ENCODE measurements at places on chromosomes 12 and 14.

- no peak for DNase-seq
Measured at GRCh38 chr14:92460916-92461579, 52.5 kb upstream of the RIN3 start.

DNA sequence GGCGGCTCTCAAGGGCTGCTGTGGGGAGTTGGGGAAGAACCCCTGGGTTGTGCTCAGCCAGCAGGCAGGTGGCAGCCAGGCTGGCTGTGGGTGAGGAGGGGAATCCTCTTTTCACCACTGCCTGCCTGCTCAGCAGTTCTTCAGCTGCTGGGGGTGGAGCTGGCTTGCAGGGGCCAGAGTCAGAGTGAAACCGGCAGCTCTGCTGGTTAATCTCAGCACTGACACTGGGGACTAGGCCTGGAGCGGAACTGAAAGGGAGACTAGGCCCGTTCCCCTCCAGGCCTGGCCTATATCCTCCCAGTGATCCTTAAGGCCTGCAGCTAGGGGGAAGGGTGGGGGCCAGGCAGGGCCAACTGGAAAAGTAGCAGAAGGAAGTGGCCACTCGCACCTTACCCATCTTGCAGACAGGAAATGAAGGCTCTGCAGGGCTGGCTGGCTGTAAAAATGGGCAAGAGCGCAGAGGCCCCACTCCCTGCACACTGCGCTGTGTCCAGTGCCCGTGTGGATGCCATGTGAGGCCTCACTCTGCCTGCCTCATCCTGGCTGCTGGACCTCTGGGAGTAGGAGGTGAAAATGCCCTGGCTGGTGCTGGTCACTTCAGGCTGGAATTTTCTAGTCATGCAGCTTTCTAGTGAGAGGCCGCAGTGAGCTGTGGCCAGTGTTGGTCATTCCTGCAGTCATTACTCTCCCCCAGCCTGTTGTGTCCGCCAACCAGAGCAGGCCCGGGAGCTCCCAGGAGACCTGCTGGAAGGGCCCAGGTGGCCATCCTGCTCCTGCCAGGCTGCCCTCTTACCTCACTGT lies 39.4 kb downstream of the SH2B3 start:
- DNase-seq = no peak

DNA sequence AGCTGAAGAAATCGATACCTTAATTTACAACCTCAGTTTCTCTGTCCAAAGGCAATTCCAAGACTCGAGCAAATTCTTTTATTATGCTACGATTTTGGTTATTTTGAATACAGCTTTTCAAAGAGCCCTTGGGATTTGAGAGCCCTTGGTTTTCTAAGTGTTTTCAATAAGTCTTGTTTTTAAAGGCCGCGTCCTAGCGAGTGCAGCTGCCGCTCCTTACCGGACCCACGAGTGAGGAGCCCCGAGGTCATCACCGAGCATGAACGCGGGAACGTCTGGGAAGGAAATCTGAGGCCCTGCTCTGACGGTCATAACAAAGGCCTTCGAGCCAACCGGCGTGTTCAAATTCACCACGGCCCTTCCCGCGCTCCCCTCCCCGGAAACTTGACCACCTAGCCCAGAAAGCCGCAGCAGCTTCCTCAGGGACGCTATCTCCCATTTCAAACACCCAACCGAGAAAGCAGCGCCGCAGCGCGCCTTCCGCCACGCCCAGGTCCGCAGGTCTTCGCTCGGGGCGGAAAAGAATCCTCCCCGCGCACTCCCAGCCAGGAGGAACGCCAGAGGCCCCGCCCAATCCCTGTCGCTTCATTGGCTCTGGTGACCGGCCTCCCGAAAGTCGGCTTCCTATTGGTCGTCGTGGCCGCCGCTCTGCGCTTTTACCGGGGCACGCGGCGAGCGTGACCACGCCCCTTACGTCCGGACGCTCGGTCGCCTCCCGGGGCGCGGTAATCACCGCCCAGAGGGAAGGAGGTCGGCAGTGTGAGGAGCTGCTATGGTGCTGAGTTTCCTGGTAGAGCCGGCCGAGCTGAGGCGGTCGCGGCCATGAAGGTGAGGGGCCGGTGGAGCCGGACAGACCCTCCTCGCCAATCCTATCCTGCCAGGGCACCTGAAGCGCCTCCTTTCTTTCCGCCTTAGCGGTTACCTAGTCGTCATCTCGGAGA lies at the start of gene RNF34:
Gene RNF34 (plus strand): TSS at position 728 of the 941 bp plus-strand sequence. CDS start 95 bp downstream, at position 823.
- peak; percentile 97 for DNase-seq

- DNase-seq = no peak
Measured at GRCh38 chr14:24052656-24053547, 1.1 kb downstream of the CARMIL3 start.

GRCh38 chr14:24513009-24513408 lies 4.9 kb upstream of the CMA1 start:
- DNase-seq = no peak

Data from HCT116 (cell line).